ENCODE measurements at places on chromosomes 2 and 18.

- no peak for DNase-seq
These were observed 130.9 kb upstream of the ARHGAP28 start for GRCh38 chr18:6598657-6599056.

DNA sequence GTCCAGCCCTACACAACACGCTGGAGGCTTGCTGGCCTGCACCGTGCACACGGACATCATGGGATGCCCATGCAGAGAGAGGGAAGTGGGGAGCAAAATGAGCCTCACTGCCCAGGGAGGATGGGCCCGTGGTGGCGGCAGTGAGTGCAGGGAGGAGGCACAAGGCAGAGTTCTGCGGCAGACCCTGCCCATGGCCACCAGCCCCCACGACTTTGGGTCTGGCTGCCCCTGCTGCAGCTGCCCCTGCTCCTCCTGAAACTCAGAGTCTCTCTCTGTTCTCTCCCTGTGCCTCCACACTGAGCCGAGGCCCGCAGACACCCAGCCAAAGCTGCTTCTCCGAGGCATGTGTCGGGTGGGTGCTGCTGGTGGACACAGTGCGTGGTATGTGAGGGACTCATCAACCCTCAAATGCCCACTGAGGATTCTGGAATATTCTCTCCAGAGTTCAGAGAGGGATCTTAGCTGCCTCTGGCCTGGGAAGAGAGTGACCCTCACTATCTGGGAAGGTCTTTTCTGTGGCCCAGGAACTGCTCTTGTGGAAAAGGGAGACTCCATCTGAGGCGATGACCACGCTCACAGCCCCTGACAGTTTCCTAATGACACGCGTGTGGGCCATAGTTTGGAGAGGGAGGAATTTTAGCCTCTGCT, 45.1 kb upstream of the HPCAL1 start:
- no peak for DNase-seq

DNA sequence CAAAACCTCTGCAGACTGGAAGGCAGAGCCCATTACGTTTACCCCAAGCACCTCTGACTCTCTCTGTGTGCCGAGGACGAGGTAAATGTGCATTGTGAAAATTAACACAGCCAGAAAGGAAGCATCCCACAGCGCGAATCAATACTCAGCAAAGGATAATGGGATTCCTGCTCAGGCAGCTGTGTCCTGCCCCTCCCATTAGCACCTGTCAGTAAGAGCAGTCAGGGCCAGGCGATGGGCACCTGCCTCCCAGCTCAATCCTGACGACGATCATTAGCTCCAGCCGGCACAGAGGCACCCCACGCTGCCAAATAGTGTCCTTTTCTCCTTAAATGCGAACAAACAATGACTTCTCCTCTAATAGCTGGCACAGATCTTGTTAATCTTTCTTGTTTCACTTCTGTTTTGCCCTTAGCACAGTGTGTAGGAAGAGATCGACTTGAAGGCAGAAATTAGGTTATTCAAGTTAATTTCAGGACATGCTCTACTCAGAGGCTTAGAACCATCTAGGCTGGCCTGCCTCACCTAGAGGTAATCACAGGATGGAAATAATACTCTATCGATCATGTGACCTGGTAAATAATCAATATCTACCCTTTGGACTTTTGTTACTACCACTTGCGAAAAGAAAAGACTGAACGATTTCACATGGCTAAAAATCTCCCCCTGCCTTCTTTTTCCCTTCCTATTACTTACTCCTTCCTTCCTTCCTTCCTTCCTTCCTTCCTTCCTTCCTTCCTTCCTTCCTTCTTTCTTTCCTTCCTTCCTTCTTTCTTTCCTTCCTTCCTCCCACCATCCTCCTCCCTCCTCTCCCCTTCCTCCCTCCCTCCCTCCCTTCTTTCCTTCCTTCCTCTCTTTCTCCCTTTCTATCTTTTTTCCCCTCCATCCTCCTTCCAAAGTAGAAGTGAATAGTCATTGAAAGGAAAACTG, 487.9 kb upstream of the ID2 start:
- no peak for DNase-seq

DNA sequence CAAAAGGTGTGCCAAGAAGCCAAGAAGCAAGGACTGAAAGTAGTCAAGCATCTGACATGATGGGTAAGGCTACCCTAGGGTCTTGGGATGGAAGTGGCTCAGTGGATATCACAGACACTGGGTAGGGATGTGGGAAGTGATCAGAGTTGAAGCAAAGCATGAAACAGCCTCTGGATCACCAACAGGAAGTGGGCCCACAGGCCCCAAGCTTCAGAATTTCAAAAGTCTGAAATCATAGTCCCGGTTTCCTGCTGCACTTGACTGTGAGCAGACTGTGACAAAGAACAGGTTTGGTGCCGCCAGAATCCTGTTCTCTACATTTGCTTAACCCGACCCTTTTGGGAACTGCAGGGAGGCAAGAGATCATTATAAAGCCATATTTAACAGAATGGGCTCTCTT, 57.4 kb downstream of the SP100 start:
- DNase-seq: peak; percentile 3

DNA sequence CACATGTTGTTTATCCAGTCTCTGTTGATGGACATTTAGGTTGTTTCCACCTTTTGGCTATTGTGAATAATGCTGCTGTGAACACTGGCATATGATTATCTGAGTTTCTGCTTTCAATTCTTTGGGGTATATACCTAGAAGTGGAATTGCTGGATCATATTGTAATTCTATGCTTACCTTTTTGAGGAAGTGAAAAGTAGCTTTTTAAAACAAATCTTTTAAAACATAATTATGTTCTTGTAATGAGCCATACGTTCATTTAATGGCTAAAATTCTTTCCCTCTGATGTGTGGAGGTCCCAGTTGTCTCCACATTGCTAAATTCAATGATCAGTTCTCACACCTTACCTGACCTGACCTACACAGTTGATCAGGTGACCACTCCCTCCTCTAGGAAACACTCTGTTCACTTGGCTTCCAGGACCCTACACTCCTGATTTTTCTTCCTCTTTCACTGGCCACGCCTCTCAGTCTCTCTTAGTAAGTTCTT, 27.8 kb upstream of the SERTAD2 start:
- DNase-seq: no peak
